ENCODE measurements at places on chromosomes 16 and 17. TPM values are rescaled to one million over a fixed set of nuclear protein-coding genes. Genes with fewer than 3 reads are reported as not detected.

The MT1A gene
- total RNA-seq, result 0.44 TPM

The SHMT1 gene
- 4.3 TPM for total RNA-seq

The NEUROD2 gene
- total RNA-seq, result not detected

The SOST gene
- total RNA-seq, result 3.4 TPM

The POLR3K gene
- 6.9 TPM for total RNA-seq

The EFCAB5 gene
- total RNA-seq, result 0.19 TPM

The KRTAP17-1 gene
- not detected for total RNA-seq

The MRPL10 gene
- 13.1 TPM for total RNA-seq

The HNF1B gene
- not detected for total RNA-seq

The SYT17 gene
- total RNA-seq, result 0.26 TPM

The ELMO3 gene
- total RNA-seq, result 0.66 TPM

The CA7 gene
- total RNA-seq, result not detected

The MED13 gene
- 50.4 TPM for total RNA-seq

The MPP2 gene
- 2.0 TPM for total RNA-seq

The LITAFD gene
- total RNA-seq, result not detected

The NTN1 gene
- 2.9 TPM for total RNA-seq

The ACACA gene
- total RNA-seq, result 55.5 TPM

The NPIPA3 gene
- total RNA-seq, result 1.3 TPM

The SMIM22 gene
- not detected for total RNA-seq

The TEKT1 gene
- total RNA-seq, result not detected
